ENCODE measurements at places on chromosomes 4 and X.

DNA sequence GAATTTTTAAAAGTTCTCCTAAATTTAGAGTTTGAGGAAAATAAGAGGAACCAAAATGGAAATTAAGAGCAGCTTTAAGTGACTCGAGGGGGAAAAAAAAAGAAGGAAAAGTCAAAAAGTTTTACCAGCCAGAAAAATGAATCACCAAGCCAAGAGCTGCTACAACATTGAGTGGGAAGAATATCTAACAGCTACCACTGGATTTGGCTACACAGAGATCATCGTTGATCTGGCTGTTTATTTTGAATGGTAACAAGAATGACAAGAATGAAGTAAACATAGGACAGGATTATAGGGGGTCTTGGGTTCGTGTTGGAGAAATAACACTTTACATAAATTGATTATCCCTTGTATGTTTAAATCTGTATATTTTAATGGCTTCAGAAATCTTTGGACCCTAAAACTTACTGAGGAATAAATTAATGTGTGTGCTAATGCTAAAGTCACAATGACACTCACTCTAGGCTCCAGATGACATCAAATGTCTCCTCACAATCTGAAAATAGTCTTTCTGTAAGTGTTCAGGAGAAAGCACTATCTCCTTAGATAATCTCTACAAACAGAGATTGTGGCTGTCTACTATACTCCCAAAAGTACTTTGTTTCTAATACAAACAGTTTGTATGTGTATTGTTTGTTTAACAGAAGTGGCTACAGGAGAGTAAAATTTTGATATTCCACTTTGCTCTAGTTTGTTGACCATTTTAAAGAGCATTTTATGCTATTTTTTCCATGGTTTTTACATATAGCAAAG lies 3.1 kb upstream of the CSN3 start:
- no peak for DNase-seq

DNA sequence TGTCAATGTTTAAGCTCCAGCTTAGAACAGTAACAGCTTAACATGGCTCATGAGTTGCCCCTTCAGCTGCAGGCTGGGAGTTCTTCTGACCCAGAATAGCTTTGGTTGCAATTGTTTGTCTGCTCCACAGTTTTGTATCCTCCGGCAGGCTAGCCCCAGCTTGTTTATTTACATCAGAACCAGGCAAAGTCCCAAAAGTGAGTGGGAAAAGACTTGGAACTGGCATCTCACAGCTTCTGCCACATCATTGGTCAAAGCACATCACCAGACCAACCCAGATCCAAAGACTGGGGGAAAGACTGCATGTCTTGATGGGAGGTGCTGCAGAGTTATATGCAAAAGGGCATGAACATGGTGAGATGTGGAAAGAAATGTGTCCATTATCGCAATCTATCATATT lies 231.2 kb upstream of the CPEB2 start:
- DNase-seq: no peak

DNA sequence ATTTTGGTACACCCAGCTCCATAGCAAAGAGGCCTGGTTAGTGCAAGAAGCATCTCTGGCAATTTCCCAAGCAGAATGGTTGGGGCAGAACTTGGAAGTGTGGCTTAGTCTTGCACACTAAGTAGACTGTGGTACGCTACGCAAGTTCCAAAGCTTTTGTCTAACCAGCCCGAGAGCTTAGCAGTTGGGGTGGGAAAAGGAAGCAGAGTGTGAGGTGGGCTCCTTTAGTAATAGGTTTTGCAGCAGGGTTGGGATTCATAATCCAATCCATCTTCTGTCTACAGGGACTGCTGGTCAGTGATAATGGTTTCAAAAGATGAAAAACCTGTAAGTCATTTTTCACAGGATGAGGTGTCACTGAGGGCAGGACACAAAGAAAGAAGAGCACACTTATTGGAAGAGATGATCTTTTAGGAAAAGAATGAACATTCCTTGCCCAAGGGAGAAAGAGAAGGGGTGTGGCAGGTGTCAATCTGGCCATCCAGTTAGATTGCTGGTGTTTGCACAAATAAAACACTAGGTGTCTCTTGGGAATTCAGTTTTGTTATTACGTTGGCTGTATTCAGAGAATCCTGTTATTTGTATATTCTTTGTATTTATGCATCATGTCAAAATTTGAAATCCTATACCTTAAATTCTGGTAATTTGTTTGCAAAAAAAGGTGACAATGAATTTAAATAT lies 244.3 kb downstream of the GPAT3 start:
- no peak for DNase-seq

DNA sequence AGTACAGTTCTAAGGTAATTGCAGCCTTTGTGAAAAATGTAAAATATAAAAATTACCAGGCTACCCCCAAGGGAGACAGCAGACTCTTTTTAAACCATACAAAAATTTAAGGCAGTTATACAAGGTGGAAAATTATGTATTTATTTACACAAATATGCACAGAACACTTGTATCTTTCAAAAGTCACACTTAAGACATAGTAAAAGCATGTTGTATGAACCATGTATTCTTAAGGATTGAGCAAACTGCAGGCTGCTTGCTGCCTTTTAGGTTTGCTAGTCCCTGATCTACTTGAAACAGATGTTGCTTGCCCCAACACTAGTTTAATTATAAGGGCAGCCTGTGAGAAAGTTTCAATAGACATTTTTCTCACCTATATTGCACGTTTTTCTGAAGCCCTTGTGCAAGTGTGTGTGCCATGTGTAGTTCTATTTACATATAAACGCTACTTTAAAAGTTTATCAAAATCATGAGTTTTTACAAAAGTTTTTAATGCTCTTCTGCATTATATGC lies 72.8 kb downstream of the PRSS12 start:
- DNase-seq: no peak

DNA sequence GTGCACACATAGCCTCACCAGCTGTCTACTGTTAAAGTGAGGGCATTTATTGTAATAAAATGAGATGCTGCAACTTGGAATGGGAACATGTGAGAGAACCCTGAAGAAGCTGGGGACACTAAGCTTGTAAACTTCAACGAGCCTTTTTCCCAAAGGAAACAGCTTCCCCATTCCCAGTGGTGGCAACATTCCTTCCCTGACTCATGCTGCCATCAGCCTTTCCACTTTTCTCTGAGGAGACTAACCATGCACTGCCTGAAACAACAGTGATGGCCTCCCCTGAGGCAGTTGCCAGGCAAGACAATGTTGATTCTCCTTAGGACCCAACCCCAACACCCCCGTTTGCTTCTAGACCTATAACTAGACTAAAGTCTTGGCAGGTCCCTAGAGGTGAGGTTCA lies 928.3 kb downstream of the GLUD2 start:
- DNase-seq: no peak

DNA sequence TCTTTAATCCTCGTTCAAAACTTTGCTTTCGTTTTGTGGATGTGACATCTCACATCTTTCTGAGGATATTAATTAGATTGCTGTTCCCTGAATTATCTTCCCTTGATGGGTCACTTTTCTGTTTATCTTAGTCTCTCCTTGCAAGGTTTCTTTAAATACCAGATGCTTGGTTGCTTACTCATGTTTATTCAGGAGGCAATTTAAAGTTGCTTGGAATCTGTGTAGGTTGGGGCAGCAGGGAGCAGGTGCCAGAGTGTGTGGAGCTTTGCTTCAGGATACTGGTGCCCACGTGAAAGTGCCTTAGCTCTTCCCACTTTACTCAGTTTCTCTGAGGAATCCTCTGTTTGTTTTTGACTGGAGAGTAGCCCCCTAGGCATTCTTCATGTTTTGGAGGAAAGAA lies 24.0 kb downstream of the ANAPC4 start:
- peak; percentile 23 for DNase-seq

GRCh38 chr4:132266374-132266773 lies 882.7 kb upstream of the PCDH10 start:
- DNase-seq: no peak

GRCh38 chr4:2377241-2377640 lies 41.2 kb downstream of the ZFYVE28 start:
- DNase-seq: no peak

DNA sequence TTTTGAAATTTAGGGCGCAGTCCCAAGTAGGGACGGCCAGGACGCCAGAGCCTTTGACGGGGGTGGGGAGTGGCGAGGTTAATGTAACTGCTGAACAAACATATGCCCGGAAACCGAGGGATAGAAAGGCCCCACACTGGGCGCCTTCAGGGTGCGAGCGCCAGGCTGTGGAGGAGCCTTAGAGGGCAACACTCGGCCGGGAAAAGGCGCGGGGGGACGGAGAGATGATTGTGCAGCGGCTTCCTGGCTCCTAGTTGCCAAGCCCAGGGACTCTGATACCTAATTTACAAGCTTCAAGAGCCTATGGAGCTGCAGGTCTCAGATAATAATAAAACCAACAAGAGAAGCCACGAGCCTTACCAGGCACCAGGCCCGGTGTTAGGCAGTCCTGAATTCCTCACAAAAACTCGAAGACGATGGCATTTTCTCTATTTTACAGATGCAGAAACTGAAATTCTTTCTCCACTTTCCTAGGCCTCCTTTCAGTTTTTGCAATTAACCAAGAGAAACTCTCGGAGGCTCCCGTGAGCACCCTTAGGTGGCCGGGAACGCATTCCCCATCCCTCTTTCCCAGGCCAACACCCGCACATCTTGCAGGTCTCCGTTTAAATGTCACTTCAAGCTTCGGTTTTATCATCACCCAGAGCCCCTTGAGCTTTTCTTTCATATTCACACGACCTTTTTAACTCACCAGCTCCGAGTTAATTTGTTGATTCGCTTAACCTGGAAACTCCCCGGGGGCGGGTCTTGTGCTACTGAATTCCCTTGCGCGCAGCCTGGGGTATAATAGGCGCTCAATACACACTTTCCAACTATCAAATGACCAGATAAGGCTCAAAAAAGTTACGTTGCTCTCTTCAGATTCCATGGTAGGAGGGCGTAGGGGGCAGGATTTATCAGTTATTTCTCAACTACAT lies 6.4 kb upstream of the GSX2 start:
- DNase-seq: no peak

- no peak for DNase-seq
Observed at GRCh38 chrX:28223991-28224390, 242.7 kb upstream of the DCAF8L1 start.

DNA sequence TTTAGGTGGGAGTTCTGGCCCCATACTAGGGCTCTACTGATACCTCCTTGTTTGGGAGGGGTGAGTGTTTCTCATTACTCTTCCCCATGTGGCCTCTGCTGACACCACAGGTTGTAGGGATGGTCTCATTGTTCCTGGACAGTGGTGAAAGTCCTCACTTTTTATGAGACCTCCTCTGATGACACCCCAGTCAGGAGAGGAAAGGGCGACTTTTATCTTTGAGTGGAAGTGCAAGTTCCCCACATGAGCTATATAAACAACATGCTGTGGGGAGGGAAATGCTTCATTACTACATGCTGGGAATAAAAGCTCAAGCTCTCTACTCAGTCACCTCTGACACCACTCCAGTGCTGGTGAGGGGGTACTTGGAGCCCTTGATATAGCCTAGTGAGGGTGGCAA lies 29.5 kb upstream of the MAGEA6 start:
- no peak for DNase-seq

DNA sequence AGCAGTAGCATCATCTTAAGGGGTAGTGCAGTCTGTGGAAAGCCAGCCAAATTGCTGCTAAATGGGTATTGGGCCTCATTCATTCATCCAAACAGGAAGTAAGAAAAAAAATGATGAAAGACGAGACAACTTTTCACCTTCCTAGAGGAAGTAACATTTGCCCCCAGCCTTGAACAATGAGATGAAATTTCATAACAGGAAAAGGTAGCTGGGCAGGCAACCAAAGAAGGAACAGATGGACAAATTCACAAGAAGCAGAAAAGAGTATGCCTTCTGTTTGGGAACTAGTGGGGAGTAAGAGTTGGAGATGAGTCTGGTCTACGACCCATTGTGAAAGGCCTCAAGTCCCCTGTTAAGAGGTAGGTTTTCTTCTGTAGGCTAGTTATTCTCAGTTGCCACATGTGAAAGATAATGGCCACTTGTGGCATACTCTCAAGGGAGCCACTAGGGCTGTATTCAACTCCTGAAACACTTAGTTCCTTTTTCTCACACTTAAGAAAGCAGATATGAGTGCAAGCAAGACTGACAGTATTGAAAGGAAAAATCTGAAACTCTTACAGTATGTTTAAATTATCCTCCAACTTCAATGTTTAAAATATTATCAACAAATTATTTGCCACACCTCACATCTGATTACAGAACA lies 190.4 kb downstream of the AR start:
- DNase-seq: no peak

DNA sequence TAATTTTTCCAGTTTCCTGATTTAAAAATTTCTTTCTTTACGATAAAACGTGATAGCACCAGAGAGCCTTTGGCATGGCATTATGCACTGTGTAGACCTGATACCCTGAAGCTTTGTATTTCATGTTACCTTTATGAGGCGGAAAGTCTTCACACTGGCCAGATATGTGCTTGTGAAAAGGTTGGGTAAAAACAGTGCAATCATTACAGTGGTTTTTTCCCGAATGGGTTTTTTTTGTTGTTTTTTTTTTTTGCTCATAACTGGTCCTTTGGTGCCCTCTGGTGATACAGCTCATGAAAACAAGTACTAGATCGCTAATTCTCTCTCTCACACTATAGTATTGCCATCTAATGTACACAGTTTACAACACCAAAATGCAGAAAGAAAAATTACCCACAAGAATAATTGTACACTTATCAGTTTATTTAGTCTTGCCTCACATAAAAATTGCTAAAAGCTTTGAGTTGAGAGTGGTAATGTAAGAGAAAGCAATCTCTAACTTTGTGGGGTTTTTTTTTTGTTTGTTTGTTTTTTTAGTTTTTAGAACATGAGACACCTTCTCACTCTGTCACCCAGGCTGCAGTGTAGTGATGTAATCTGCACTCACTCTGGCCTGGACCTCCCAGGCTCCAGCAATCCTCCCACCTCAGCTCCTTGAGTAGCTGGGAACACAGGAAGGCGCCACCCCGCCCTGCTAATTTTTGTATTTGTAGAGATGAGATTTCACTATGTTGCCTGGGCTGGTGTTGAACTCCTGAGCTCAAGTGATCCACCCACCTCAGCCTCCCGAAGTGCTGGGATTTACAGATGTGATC lies 21.3 kb downstream of the SPCS3 start:
- peak; percentile 55 for DNase-seq

- DNase-seq: peak; percentile 75
Observed at GRCh38 chr4:95124906-95125504, 367.2 kb downstream of the BMPR1B start.
